Cerebellar nuclear complex (tissue), 1 donor: ENCODE measurements at places on chromosomes 13 and 19.
A peak's percentile ranks its signal among the peaks of the same experiment; 100 is the strongest.

GRCh38 chr13:46736541-46737310 is 60.2 kb downstream of the ESD start:
- no peak for DNase-seq

DNA sequence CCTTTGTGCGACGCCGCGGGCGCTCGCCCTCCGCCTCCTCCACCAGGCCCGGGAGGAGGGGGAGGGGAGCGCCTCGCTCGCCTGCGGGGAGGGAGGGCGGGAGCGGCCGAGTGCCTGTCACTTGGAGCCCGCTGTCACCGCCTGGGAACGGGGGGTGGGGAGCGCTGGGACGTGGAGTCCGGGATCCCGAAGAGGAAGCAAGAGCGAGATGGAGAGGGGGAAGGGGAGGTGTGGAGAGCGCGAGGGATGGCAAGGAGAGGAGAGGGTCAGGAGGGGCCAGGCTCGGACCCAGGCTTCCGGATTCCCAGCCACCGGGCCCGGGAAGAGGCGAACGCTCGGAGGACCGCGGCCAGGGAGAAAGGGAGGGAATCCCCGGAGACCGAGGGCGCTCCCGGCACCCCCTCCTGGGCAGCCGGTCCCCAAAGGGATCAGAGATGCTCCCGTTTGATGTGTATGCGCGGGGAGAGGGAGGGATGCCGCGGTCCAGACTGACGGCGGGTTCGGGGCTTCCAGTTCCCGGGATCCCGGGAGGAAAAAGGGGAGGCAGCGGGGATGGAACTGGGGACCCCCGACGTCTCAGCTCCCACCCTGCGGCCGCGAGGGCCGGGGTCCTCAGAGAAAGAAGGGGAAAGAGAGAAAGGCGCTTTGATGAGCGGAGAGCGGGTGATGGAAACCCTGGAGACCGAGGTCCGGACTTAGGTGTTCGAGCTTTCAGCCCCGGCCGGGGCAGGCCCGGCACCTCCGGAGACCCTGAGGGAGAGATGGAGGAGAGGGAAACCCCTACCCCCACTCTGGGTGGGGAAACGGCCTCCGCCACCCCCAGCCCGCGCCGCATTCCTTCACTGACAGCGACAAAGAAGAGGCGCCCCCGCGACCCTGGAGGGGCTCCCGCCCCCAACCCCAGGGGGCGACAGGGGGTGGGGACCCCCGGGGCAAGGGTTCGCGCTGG is 4.7 kb upstream of the DPF1 start:
- DNase-seq: no peak

DNA sequence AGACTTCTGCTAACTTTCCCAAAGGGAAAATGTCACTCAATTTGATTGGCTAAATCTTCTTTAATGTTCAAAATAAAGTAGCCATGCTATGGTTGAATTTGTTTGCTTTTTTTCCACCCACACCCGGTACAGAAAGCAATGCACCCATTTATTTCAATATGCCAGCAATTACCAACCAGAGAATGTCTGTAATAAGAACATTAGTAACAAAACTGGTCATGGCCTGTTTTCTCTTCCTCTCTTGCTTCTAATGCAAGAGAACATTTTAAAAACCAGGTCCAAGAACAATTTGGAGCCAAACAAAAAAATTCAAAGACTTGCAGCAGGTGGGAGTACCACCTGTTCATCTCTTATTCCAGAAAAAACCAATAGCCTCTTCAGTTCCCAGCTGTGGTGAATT is 1108.8 kb upstream of the PCDH20 start:
- DNase-seq: no peak

DNA sequence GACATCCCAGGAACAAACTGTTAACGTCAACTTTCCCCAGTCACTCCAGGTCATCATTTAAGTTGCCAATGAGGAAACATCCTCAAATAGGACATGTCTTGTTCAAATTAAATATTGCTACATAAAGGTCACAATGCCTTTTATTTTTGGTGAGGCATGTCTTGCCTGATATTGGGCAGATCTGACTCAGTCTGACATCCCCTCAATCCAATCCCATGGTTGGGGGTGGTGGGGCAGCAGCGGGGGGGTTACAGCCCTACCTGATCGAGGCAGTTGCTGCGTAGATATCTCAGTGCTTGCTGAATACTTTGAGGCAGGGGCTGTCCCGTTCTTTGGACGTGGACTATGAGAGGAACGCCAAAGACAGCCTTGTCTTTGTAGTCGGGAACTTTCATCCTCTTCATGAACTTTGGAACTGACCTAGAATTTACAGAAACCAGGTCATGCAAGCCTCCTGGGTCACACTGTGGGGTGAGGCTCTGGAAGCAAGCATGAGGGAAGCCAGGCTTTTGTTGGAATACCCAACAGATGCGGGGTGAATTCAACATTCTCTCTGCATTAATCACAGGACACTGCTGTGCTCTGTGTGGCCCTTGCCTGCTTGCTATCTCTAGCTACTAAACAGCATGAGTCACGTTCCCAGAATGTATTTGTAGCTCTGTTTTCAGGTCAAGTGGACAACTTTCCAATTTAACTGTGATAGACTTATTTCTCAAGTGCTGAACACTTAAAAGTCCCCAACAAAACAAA is 109.8 kb downstream of the KL start:
- DNase-seq: no peak

GRCh38 chr13:102351521-102351920 is 50.3 kb downstream of the FGF14 start:
- DNase-seq: peak; percentile 49

DNA sequence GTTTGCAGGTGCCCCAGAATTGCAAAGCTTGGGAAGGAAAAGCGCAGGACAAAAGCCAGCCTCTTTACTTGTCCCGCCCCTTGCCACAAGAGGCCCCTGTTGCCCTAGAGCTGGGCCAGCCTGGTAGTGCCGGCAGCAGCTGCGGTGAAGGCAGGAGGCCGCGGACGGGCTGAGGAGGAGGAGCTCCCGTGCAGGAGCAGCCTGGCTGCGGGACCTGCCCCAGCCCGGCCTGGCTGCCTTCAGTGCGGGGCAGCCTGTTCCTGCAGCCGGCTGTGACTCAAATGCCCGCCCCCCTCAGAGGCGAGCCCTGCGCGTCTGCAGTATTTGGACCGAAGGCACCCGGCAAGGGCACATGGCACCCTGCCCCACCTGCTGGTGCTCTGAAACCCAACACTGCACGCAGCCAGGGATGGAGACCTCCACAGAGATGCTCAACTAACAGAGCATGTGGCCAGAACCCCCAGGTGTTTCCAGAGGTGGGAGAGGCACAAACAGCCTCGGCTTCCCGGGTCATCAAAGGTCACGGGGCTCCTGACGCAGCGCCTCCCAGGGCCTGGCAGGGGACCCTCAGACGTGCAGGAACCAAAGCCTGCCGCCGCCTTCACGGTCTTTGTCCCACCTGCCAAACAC is 29.7 kb downstream of the NAXD start:
- peak; percentile 86 for DNase-seq

DNA sequence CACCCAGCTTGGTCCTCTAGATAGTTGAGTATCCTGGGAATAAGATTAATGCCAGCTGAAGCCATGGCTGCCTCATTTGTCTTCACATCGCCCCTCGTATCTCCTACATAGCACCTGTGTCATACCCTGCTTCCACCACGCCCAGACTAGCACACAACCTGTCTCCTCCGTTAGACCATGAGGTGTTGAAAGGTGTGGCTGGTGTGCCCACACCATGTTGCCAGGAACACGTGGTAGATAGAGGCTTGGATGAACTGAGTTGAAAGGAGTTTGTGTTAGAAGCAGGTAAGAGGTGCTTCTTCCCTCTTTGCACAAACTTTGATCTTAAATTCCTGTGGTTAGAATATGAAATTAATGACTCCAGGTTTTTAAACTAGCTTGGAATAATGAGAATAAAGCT is 40.1 kb downstream of the RGCC start:
- DNase-seq: no peak

DNA sequence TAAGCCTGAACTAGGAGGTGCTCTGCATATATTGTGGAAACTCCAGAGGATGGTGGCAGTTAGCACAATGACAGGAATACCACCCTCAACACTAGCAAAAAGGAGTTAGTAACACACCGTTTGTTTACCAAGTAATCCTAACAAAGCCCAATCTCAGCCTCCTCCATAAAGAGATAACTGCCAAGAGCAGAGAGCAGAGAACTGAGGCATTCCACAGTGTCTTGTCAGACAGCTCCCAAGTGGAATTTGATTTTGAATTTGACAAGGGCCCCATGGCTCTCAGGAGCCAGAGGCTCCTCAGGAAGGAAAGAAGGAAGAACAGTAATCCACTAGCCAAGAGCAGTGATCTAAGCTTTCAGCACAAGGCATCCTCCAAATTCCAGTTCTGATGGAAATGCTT is 298.6 kb downstream of the DCLK1 start:
- no peak for DNase-seq

- no peak for DNase-seq
These were observed 14.7 kb downstream of the HCN2 start for GRCh38 chr19:604355-604754.

DNA sequence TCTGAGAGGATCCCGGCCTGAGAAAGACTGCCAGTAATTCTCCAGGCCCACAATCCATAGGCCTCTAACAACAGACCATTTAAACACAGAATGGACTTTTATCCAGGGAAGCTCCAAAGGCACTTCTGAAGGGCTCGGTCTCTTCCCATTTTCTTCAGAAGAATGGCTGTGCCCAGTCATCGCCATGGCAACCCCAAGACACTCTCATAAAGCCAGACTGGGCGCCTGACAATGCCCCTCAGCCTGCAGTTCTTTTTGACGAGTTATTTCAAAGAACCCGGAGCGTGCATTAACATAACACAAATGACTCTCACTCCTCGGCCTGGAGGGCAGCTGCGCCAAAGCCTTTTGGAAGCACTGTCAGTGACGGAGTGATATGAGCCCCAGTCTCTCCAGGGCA is 61.0 kb downstream of the RASA3 start:
- DNase-seq: no peak

GRCh38 chr19:39060171-39060570 is 24.0 kb upstream of the ACP7 start:
- no peak for DNase-seq

- DNase-seq: no peak
These were observed 6.5 kb downstream of the CEBPA start for GRCh38 chr19:33295621-33296487.

DNA sequence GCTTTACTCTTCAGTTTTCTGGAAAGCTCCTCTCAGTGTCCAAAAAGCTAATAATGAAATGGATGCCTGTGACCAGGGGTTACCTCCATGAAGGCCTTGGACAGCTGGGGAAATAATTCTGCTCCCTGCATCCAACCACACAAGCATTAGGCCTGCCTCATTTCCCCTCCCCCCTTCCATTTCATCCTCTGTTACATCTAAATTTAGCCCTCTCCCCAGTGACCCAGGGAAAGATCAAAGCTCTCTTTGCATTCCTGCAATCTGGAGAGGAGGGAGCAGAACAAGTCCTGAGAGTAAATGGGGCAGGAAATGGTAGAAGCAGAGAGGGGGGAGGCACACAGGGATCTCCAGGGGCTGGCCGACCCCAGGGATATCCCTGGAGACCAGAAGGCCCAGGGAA is 452.7 kb downstream of the TSHZ3 start:
- no peak for DNase-seq

DNA sequence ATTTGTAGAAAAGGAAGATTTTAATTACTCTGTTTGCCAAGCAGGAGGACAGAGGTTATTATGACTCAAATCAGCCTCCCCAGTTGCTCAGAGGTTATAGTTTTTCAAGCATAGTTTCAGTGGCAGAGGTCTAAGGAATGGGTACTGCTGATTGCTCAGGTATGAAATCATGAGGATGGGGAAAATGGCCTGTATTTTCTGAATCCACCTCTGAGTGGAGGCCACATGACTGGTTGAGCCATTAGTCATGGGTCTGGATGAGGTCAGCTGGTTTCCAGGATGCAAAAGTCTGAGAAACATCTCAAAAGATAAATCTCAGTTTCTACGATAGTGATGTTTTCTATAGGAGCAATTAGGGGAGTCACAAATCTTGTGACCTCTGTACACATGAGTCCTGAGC is 62.8 kb upstream of the CEACAM8 start:
- no peak for DNase-seq

- no peak for DNase-seq
These were observed 6.3 kb downstream of the REX1BD start for GRCh38 chr19:18594824-18595373.

DNA sequence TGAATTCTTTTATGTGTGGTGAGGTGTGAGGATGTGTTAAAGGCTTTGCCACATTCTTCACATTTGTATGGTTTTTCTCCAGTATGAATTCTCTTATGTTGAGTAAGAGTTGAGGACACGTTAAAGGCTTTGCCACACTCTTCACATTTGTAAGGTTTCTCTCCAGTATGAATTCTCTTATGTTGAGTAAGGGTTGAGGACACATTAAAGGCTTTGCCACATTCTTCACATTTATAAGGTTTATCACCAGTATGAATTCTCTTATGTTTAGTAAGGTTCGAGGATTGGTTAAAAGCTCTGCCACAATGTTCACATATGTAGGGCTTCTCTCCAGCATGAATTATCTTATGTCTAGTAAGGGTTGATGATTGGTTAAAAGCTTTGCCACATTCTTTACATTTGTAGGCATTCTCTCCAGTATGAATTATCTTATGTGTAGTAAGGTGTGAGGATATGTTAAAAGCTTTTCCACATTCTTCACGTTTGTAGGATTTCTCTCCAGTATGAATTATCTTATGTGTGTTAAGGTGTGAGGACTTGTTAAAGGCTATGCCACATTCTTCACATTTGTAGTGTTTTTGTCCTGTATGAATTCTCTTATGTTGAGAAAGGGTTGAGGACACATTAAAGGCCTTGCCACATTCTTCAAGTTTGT is 27.1 kb downstream of the ZNF724 start:
- DNase-seq: no peak

DNA sequence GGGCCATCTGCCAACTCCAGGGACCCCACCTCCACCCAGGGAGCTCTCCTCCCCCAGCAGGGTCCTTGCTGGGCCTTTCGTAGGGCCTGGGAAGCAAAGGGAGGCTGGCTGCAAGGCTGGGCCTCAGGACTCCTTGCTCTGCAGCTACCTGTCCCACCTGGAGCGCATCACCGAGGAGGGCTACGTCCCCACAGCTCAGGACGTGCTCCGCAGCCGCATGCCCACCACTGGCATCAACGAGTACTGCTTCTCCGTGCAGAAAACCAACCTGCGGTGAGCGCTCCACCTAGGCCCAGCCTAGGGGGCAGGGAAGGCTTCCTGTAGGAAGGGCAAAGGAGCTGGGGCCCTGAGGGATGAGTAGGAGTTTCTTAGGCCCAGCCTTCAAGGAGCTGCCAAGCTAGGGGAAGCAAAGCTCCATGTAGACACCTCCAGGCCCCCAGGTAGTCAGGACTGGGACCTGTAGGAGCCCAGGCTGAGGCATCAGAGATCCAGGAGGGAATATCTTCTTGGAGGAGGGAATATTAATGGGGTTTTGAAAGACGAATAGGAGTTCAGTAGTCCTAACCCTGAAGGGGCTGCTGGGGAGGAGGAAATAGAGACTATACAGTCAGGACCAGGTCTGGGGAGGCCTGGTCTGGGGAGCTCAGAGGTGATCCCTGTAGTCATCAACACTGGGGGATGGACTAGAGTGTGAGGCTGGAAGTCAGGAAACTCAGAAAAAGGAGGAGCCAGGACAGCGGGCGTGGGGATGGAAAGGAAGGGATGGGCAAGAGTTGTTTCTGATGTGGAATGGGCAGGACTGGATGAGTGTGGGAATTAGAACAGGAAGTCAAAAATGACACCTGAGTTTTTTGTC is 16.0 kb downstream of the GNA15 start:
- no peak for DNase-seq
